ENCODE measurements at places on chromosomes 7 and 10.

DNA sequence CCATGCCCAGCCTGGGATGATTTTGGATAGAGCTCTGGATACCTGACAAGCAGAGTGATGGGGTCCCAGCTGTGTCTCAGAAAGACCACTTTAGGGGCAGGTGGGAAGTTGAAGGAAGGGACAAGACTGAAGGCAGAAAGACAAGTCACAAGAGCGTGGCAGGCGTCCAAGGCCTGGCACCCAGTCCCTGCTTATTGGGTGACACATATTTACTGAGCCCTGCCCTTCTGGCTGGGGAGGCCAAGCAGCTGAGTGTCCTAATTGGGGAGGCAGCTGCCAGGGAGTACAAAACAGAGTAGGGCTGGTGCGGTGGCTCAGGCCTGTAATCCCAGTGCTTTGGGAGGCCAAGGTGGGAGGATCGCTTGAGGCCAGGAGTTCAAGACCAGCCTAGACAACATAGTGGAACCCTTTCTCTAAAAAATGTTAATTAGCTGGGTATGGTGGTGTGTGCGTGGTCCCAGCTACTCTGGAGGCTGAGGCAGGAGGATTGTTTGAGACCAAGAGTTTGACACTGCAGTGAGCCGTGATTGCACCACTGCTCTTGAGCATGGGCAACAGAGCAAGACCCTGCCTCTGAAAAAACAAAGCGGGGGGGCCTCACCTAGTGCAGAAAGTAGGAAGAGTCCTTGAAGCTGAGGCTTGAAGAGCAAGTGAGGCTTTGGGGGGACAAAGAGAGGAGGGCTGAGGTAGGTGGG lies 53.0 kb upstream of the GTF2I start:
- no peak for DNase-seq

DNA sequence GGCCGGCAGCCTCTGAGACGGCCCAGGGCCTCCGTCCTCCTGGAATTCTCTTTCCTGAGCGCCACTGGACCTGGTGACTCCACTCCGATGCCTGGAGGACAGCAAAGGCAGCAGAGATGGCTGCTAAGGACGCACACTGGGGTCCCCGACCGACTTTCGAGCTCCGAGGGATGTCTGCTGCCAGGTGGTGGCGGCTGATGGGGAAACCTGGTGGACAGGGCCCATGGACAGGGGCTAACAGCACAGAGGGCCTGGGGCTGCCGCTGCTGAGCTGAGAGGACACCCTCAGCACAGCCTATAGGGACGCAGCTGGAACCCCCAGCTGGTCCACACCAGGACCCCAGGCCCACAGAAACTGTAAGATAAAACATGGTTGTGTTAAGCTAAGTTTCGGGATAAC lies 366.3 kb downstream of the DNAJB6 start:
- no peak for DNase-seq

DNA sequence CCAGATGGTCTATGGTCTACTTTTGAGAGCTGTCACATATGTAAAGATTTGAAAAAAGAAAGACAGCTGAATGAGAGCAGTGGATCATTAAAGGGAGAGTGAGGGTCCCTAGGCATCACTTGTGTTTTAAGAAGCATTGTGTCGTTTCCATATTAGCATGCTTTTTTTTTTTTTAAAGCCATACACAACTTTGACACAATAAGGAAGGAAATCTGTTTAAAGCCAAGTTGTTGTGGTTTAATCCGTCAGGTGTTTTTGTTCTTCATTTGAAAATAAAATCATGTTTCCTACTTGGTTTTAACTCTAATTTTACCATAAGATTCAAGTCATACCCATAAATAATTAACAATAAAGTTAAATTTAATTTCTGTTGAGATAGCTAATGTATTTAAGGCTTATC lies 53.5 kb downstream of the MDFIC start:
- no peak for DNase-seq

- DNase-seq: no peak
Measured at GRCh38 chr7:47741984-47742383, 160.1 kb upstream of the TNS3 start.

DNA sequence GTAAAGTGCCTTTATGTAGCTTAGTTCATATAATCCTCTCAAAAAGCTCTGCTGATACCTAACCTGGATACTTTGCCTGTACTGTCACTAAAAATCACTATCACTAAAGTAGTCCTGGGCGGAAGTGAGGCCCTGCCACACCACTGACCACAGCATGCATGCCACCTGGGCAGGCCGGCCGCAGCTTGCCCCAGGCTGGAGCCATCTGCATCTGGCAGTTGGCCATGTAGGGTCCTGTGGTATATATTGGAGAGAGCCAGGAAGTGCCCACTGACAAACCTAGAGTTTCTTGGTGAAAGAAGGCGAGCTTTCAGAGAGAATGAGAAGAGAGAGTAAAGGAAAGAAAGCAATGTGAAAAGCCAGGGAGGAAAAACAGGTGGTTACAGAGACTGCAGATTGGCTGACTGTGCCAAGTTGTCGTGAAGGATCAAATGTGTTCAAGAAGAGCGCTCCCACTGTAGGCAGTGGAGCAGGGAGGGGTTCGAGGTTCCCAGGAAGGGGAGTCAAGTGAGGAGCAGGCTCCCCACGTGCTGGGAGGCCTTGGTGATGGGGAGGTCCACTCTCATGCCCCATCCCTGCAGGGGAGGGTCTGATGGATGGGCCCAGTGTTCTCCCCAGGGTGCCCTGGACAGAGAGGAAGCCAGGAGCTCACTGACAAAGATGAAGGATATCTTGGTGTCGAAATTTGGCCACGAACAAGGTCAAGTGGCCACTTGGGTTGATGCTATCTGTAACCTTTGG lies 13.6 kb downstream of the LOXL4 start:
- no peak for DNase-seq

DNA sequence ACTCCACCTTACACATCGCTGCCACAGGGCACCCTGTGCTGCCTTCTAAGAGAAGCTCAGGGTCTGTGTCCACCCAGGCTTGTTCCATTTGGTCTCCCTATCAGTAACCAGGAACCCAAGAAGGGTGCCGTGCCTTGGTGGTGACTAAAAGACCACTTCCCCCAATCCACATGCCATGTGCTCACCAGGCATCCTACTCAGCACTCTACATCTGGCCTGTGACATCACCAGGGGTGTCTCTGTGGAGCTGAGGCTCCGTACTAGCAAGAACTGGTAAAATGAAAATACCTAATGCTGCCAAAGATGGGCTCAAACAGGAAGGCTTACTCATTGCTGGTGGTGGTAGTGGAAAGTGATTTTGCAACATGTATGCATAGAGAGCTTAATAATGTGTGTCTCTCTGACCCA lies 19.0 kb upstream of the C10orf71 start:
- DNase-seq: no peak

GRCh38 chr10:42937048-42937447 lies 139.8 kb upstream of the RET start:
- DNase-seq: no peak

DNA sequence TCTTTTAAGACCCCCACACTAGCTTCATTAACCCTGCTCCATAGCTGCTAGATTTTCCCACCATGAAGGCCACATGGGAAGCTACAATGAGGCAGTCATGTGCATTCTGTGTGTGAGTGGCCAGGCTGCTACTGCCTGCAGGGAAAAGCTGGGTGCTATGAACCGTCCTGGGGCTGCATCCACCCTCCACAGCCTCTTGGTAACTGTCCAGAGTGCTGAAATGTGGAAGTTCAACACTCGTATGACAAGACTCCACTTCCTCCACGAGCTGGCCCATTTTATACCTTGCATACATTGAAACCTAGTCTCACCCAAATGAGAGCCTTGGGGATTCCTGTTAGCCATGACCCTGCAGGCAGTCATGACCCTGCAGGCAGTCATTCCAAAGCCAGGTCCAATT lies 59.4 kb downstream of the CUZD1 start:
- DNase-seq: peak; percentile 22

GRCh38 chr7:18895456-18895855 lies 222.0 kb downstream of the TWIST1 start:
- no peak for DNase-seq

DNA sequence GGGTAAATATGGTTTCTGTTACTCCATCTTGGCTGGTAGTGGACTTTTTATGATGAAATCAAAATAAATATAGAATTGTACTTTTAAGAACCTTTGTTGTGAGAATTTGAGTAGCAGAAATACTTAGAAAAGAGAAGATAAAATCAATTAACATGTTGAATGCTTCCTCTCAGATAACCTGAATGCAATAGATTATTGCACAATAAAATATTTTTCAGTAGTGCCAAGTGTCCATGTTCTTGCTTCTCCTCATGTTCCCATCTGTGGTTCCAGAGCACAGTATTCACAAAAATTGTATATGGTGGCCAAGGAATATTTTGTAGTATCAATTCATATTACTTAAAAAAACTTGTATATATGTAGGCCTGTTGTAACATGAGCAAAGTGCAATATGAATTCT lies 45.9 kb upstream of the IFRD1 start:
- DNase-seq: no peak

- DNase-seq: no peak
Measured at GRCh38 chr7:78284945-78285344, 486.4 kb downstream of the PHTF2 start.

GRCh38 chr7:100493476-100494264 lies 9.9 kb downstream of the NYAP1 start:
- peak; percentile 56 for DNase-seq

- DNase-seq: no peak
Measured at GRCh38 chr10:12656518-12657142, 307.3 kb downstream of the CAMK1D start.

- DNase-seq: no peak
Measured at GRCh38 chr10:66259836-66260235, 666.0 kb upstream of the LRRTM3 start.

DNA sequence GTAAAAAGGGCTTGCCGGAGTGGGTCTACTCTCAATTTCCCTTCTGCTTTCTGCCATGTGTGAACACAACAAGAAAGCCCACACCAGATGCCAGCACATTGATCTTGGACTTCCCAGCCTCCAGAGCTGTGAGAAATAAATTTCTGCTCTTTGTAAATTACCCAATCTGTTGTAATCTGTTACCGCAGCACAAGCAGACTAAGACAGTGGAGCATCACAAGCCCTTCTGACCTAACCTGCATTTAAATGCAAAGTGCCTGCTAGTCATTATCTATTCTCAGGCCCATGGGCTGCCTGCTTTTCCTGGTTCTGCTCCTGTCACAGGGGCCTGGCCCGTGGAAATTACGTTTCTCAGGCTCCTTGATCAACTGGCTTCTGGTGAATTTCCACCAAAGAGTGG lies 199.3 kb upstream of the AUTS2 start:
- DNase-seq: no peak

DNA sequence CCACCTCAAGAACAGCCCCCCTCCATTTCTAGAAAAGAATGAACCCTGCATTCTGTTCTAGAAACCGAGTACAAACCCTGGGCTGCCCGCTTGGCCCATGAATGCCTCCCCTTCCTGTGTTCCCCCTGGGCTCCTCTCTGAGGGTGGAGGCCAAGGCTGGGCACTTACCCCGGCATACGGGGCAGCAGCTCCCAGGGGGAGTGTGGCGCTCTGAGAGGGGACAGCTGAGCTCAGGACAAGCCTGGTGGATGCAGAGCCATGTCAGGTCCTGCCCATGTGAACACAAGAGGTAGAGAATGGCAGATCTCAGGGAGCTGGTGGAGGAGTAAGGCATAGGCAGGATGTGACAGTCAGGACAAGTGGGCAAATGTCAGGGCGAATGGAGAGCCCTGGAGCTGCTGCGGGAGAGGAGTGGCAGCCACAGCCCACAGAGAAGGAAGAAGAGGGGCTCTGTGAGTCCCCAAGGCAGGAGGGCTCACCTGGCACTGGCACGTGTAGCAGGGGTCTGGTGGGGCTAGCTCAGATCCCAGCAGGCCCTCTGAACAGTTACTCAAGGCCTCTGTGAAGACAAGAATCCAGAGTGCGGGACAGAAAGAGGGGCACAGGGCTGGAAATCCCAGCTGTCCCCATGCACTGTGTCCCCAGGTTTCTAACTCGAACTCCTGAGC lies 18.9 kb downstream of the ATP6V1F start:
- DNase-seq: no peak

- DNase-seq: peak; percentile 42
Measured at GRCh38 chr7:36726806-36727503, 2.7 kb upstream of the AOAH start.

GRCh38 chr7:12422554-12423320 lies 19.1 kb upstream of the VWDE start:
- no peak for DNase-seq

- no peak for DNase-seq
Measured at GRCh38 chr7:81990395-81990794, 220.5 kb upstream of the HGF start.

DNA sequence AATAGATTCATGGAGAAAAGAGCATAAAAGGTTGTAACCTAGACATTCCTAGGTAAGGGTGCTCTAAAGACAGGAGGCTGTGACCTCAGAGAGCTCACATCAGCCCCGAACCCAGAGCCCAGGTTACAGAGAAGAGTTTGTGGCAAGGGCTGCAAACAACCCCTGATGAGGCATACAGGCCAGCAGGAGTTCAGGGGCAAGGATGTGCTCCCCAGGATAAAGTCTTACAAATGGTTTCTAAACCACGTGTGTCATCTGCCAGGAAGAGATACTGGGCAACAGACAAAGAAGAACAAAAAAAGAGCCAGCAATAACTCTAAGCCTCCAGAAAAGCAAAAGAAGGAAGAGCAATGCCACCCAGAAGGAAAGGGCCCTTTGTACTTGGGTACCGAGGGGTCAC lies 27.7 kb downstream of the NCAPG2 start:
- DNase-seq: no peak

GRCh38 chr7:33764752-33765451 lies 140.4 kb upstream of the BMPER start:
- DNase-seq: no peak

DNA sequence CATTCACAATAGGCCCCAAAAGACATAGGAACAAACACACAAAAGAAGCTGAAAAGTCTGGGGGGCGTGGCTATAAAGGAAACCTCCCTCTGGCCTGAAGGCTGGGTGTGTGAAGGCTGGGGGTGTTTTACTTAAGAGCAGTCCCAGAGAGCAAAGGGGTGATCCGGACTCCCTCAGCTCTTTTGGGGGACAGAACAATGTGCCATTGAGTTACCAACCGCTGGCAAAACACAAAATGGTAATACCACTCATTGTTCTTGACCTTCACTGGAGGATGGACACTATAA lies 189.0 kb downstream of the COBL start:
- no peak for DNase-seq

DNA sequence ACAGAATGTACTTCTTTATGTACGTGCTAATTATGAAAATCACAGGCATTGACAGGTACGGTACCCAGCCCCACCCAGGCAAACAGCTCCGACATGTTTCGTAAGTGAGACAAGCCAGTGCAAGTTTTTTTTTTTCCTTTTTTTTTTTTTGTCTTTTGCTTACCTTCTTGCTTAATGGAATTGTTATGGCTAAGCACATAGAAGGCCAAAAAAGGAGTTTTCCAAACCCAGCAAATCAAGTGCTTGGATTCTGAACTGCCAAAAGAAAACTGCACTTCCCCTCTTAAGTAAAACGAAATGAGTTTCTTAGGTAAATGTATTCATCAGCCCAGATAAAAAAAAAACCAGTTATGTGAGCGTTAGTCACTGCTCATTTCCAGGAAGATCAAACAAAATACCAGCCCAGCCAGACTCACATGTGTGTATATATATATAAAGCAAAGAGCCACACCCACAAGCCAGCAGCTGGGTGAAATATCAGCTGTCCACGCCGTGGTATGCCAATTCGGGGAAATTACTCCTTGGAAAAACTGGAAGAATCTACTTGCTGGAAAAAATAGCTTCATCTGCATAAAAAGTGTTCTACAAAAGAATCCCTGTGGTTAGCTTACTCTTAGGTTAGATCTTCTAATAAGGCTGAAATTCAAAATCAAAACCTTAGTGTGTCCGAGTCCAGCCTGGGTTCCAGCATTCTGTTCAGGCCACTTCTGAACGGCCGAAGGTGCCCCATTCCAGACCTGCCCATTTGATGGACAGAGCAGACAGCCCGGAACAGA lies 8.0 kb downstream of the KLF6 start:
- no peak for DNase-seq

GRCh38 chr7:25656581-25657026 lies 428.3 kb upstream of the NPVF start:
- no peak for DNase-seq
